ENCODE measurements at places on chromosomes 3 and 15. TPM values are rescaled to one million over a fixed set of nuclear protein-coding genes. Genes with fewer than 3 reads are reported as not detected.

Gene CCDC71
- polyA plus RNA-seq, result 25.7 TPM

Gene CASR
- 21.2 TPM for polyA plus RNA-seq

DNA sequence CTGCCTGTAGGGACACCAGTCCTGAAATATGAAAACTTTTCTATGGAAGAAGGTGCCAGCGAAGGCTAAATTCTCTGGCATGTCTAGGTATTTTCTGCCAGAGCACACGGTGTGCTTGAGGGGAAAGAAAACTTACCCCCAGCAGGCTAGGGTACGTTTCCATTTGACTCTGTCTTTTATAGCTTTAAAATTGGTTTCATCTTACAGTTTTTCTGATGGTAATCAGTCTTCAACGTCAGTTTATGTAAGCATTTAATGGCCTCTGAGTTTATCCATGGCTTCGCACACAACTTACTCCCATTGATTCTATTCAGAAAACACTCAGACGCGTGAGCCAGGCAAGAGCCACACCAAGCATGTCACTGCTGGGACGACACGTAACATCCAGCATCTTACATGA lies 249.7 kb downstream of the ADAMTS17 start:
- DNase-seq, result no peak

Gene OR5K2
- 0.16 TPM for polyA plus RNA-seq

DNA sequence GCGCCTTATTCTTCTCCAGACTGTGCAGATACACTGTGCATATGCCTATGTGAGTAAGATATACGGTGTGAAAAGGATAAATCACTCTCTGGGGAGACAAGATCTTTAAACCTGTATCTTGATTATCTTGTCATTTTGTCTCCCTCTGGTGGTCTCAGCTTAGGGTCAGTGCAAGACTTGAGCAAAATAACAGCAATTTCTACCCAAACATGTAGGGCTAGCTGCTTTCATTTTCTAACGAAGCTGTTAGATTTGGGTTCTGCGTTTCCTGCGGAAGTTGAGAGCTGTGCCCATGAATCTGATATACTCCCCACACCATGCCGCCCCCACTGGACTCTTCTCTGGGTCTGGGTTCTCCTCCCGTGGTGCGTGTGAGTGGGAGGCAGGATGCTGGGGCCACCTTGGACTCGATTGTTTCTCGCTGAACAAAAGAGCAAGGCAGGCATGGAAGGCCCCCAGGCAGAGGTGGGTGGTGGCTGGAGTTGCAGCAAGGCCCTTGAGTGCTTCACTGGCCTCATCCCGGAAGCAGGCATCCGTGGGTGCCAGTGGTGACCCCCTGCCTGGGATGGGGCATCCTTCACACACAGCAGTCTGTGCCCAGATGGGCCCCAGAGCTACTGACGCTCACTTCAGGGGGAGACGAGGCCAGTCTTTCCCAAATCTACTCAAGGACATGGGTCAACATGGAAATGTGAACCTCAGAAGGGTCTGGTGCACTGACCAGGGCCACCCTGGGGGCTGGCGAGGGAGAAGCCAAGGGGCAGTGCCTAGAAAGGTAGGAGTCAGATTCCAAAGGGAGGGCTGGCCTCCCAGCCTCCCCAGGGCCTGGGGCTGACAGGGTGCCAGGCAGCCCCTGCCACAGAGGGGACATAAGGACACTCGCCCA lies 179.6 kb downstream of the NSMCE3 start:
- DNase-seq, result no peak

Gene KLF15
- polyA plus RNA-seq, result 10.8 TPM

Gene CTXND1
- 13.7 TPM for polyA plus RNA-seq

DNA sequence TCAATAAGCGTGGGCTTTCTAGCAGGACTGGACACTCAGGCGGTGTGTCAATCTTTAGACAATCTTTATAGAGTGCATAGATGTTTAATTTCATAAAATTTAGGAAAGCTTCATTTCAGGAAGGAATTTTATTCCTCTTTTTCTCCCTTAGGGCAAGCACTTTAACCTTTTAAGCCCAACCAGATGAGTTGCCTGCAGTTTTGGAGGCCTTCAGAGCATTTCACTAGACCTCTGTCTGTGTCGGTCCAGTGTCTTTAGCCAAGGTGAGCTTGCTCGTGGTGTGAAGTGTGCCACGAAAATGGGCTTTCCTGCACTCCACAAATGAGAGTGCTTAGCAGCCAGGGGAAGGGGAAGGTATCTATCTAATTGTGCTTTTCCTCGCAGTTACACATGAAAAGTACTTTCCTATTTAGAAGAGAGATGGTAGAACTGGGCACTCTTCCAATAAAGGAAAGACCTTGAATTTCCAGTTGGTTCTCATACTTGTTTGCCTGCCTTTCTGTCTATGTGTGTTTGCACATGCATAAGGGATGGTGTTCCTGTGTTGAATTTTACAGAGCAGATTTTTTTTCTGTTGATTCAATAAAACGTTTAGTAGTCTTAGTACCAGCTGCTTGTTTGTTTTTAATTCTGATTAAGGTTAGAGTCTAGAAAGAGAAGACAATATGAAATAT lies 53.6 kb downstream of the FEZF2 start:
- DNase-seq, result no peak

- DNase-seq, result no peak
These were observed 24.5 kb downstream of the IQGAP1 start for GRCh38 chr15:90412356-90413194.

Gene CACNA2D2
- polyA plus RNA-seq, result 14.0 TPM

GRCh38 chr3:132773071-132773619 lies 50.9 kb upstream of the NPHP3 start:
- no peak for DNase-seq

Gene CLDN18
- 0.79 TPM for polyA plus RNA-seq

Gene SCAMP2
- 63.1 TPM for polyA plus RNA-seq

Gene GP9
- polyA plus RNA-seq, result 0.89 TPM

Gene TAGLN3
- polyA plus RNA-seq, result 2.1 TPM

DNA sequence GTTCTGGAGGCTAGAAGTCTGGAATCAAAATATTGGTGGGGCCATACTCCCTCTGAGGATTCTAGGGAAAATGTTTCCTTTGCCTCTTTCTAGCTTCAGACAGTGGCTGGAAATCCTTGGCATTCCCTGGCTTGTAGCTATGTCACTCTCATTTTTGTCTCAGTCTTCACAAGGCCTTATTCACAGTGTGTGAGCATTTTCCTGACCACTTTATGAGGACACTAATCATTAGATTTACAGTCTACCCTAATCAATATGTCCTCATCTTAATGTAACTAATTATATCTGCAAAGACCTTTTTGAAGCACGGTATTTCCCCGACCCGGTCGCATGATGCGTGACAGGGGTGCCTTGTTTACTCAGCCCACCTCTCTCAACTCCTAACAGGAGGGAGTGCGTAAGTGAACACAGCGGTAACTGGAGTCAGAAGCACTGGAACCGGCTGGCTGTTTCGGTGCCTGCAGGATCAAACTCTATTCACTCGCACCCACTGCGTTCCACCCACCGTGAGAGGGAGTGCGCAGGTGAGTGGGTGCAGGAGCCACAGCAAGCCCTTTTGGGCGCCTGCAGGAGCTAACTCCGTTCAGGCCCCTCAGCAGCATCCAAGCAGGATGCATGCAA lies 155.0 kb downstream of the EPHA3 start:
- no peak for DNase-seq

- DNase-seq, result no peak
These were observed 31.2 kb upstream of the TMOD3 start for GRCh38 chr15:51798281-51798680.

DNA sequence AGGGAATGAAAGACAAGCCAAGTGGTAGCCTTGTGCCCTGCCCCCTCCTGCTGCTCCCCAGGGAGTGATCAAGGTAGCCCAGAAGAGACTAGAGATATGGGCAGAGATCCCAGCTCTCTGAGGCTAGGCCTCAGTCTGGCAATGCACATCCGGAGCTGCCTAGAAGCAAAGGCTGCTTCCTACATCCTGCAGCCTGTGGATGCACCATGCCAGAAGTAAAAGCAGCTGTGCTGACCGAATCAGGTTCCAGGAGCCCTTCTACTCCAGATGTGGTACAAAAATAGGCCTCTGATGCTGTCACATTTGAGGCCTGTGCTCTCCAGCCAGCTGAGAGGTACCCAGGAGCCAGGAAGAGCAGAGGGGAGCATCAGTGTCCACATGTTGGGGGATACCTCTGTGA lies 16.0 kb downstream of the TRAIP start:
- no peak for DNase-seq

DNA sequence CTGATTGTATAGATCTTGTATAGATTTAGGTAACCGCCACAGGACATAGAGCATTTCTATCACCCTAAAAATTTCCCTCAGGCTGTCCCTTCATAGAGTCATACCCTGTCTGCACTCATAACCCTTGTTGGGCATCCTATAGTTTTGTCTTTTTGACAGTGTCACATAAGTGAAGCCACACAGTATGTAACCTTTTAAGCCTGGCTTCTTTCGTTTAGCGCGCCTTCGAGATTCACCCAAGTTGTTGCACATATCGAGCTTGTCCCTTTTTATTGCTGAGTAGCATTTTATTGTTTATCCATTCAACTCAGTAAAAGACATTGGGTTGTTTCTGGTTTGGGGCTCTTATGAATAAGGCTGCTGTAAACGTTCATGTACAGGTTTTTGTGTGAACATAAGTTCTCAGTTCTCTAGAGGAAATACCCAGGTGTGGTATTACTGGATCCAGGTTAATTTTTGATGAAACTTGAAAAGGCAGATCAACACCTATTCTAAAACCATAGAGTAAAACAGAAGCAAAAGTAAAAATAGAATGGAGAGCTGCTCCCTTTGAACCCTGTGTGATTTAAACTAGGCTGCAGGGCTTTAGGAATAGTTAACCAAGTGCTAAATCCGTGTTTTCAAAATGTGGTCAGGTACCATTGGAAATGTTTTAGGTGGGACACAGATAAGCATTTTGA lies 49.5 kb downstream of the CD86 start:
- DNase-seq, result no peak

DNA sequence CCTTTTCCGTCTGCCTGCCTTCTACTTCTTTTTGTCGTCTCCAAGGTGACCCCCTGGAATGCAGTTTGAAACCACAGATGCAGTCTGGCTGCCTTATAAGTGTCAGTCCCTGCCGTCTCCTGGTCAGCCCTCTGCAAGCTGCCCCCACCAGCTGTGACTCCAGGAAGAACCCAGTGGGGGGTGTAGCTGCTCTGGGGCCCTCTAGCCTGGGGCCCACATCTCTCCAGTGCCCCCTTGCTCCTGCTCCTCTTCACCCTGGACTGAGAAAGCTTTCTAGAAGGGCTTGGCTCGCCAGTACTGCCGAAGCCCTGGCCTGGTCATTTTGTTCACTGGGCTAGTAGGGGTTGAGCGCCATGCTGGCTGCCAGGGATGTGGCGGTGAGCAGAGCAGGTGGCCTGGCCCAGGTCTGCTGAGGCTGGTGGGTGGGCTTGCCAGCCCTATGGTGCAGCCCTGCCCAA lies 21.3 kb downstream of the SYNM start:
- no peak for DNase-seq

DNA sequence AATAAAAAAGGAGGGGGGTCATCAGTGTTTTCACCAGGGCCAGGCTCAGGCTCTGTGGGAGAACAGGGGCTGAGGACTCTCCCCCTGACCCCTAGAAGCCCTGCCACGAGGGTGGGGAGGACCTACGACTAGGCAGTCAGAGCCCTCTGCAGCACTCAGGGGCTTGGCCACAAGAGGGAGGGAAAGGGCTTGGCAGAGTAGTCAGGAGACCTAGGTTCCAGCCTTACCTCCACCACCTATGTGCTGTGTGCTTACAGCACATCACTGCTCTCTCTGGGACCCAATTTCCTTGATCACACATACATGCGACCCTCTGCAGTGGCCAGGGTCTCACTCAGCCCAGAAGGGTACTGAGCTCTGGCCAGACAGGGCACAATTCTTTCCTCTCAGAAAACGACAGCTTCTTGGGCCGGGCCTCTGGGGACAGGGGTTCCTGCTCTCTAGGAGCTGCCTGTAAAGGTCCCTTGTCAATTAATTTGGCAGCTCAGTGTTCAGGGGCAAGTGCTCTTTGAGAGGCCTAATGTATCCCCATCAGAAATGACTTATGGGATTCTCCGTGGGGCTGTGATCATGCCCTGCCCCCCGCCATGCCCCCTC lies 16.4 kb upstream of the SKIC8 start:
- DNase-seq, result no peak

DNA sequence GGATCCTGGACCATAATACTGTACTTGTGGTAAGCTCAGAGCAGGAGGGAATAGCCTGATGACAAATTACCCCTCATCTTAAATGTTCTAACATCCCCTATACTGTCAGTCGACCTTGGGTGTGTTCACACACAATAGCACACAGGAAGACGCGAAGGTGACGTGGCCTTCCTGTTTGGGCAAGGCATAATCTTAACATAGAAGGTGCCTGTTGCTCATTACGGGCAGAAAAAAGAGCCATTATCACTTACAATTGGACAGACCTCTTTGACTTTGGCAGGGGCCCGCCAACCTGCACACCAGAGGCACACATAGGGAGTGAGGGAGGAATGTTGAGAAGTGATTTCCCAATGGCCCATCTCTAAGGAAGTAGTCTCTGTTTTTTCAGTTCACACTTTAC lies 144.2 kb downstream of the ANO10 start:
- no peak for DNase-seq

- DNase-seq, result no peak
These were observed 102.9 kb downstream of the HERC2 start for GRCh38 chr15:28219116-28219515.

- no peak for DNase-seq
These were observed 61.0 kb downstream of the TMEM44 start for GRCh38 chr3:194572143-194572789.

Gene CLRN1
- polyA plus RNA-seq, result not detected

DNA sequence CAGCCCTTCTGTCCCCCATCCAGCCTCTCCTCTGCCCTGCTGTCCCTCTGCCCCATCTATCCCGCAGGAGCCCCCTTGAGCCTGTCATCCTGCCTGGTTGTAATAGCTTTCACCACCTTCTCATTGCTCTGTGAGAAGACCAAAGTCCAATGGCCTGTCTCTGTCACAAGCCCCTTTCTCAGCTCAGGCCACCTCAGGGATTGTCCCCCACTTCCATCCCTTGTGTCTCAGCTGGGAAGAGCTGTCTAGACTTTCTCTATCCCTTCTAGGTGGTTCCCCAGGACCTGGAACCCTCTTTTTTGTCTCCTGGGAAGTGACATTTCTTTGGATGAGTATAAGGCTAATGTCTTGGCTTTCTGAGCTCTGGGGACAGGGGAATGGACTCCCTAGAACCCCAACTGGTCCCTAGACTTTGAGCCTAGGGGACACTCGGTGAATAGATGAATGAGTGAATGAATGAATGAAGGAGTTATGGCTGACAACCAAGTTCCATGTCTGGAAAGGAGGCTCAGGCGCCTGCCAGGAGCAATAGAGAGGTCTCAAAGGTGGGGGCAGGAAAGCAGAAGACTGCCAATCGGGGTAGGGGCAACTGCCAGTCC lies 849 bp upstream of the PRKCD start:
- DNase-seq, result no peak

GRCh38 chr3:39150803-39151631 lies 2.4 kb downstream of the CSRNP1 start:
- DNase-seq, result no peak

- DNase-seq, result no peak
These were observed 53.5 kb downstream of the SEMA5B start for GRCh38 chr3:122973893-122974615.

- no peak for DNase-seq
These were observed 24.4 kb upstream of the PLSCR2 start for GRCh38 chr3:146493761-146494160.

DNA sequence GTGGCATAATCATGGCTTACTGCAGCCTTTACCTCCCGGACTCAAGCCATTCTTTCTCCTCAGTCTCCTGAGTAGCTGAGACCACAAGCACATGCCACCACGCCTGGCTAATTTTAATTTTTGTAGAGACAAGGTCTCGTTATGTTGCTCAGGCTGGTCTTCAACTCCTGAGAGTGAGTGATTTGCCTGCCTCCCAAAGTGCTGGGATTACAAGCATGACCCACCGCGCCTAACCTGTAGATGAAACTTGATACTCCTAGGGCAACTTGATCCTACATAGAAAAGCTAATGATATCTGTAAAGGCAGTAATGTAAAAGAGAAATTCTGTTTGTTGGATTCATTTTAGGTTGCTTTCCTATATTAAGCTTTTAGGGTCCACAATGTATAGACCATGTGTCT lies 391.9 kb upstream of the THRB start:
- no peak for DNase-seq

Measured in right renal cortex interstitium (tissue), 3 donors.